ENCODE measurements at places on chromosomes 4 and X.
A peak's percentile ranks its signal among the peaks of the same experiment; 100 is the strongest.

GRCh38 chr4:118981839-118982381, 93.3 kb downstream of the SYNPO2 start:
- peak; percentile 52 for DNase-seq

DNA sequence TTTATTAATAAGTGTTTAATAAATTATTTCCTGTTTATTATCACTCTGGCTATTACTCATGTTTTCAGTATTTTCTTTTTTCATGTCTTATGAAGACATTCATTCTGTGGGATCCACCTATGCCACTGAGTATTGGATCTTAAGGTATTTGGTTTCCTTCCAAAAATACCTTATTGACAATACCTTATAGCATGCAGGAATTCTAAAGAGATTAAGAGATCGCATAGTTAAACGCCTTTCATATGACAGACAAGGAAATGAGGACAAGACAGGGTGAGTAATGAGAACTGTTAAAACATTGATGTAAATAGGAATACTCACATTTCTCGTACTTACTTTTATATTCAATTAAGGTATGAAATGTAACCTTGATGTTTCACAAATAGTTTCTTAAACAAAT, 38.2 kb upstream of the TMPRSS11B start:
- DNase-seq: no peak

DNA sequence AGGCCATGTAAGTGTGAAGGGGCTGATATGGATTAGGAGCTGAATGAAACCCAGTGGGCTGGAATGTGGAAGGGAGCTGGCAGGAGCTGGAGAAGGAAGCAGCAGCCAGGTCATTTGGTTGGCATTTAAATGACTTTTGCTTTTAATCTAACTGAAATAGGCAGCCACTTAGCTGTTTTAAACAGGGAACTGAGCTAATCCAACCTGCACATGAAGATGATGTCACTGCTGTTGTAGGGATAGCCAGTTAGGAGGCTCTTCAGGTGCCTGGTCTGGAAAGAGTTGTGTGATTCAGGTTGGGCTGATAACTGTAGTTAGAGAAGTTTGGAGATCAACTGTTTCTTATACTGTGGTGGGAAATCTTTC, 122.4 kb downstream of the PALLD start:
- no peak for DNase-seq

- DNase-seq: no peak
Measured at GRCh38 chrX:140317462-140317861, 187.4 kb downstream of the SOX3 start.

GRCh38 chr4:135240796-135241195, 1039.2 kb upstream of the PABPC4L start:
- no peak for DNase-seq

- DNase-seq: no peak
Measured at GRCh38 chr4:123345935-123346300, 50.7 kb upstream of the SPRY1 start.

DNA sequence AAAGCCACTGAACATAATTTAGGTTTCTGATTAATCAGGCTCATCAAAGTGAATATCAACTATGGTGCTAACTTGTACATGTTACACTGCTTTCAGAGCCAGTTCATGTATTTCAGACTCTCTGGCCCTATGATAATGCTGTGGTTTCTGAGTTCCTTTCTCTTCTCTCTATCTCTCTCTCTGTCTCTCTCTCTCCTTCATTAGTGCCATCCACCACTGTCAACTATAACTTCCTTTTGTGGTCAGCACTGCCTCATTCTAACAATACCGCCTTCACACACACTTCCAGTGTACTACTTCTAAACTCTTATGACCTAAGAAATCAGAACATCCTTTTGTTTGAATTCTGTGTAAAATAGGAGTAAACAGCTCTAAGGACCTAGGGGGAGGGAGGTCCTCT, 907.1 kb downstream of the RPA4 start:
- no peak for DNase-seq

Measured in NCI-H1092 (cell line).